CD8-positive, alpha-beta T cell (primary cell): ENCODE measurements at places on chromosomes 5 and 9.
A peak's percentile ranks its signal among the peaks of the same experiment; 100 is the strongest.

DNA sequence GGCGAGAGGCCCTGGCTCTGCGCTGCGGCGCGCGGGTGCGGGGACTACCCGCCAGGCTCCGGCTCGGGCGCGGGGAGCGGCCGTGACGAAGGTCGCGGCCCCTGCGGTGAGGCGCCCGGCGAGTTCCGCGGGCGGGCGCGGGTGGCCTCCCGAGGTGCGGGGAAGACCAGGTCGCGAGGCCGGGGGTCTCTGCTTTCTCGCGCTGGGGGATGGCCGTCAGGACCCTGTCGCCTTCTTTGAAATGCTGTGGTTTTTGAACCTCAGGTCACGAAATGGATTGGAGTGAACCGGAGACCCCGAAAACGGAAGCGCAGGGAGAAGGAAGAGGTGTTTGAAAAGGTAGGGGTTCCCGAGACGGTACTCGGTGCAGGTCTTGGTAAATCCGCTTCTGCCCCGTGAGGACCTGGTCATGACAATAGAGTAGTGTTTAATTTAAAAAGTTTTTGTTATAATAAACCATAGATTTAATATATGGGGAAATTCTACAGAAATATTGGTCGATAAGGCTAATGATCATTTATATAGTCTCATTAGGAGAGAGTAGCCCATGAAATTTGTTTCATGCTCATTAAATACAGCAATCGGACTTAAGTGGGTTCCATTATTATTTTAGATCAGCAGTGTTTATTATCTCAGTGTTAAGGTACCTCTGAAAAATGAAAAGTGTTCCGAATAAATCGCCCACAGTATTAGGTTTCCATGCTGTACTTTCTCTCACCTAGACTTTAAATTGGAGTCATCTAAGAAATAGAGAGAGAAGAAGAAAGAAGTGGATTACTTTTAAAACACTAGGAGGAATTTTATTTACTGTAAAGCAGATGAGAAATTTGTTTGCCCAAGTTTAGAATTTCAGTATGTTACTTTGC, 279.0 kb downstream of the AOPEP start:
- no peak for DNase-seq

GRCh38 chr9:6681147-6681956, 35.8 kb upstream of the GLDC start:
- peak; percentile 87 for DNase-seq

GRCh38 chr5:15474143-15474719, 25.7 kb upstream of the FBXL7 start:
- DNase-seq = no peak

DNA sequence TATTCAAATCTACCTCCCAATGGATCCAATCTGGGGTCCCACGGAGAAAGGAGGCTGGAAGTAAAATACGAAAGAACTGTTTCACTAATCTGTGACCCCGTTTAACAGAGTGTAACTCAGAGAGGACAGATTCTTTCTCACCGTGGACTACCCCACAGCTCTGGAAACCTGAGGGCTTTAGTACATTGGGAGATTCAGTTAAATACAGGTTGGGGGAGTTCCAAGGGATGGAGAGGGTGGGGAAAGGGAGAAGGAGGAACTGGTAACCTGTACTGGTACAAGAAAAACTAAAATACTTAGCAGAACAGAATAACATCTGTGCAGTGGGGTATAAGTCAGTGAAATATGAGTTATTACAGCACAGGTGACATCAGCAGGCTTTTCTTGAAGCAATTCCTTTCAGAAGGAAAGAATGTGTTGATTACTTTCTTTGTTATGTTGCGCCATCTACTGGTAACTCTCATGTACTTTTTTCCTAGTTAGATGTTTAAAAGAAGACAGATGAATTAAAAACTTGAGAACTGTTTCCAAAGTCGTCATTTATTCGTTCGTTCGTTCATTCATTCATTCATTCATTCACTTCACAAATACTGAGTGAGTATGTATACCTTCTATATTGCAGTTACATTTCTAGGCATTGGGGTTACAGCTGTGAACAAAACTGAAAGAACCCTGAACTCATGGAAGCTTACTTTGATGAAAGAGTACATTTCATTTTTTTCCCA, 30.0 kb upstream of the STOM start:
- no peak for DNase-seq
